ENCODE measurements at places on chromosomes 2 and 18. TPM values are rescaled to one million over a fixed set of nuclear protein-coding genes. Genes with fewer than 3 reads are reported as not detected.
A peak's percentile ranks its signal among the peaks of the same experiment; 100 is the strongest.

The HNMT gene
- total RNA-seq: 46.2 TPM

DNA sequence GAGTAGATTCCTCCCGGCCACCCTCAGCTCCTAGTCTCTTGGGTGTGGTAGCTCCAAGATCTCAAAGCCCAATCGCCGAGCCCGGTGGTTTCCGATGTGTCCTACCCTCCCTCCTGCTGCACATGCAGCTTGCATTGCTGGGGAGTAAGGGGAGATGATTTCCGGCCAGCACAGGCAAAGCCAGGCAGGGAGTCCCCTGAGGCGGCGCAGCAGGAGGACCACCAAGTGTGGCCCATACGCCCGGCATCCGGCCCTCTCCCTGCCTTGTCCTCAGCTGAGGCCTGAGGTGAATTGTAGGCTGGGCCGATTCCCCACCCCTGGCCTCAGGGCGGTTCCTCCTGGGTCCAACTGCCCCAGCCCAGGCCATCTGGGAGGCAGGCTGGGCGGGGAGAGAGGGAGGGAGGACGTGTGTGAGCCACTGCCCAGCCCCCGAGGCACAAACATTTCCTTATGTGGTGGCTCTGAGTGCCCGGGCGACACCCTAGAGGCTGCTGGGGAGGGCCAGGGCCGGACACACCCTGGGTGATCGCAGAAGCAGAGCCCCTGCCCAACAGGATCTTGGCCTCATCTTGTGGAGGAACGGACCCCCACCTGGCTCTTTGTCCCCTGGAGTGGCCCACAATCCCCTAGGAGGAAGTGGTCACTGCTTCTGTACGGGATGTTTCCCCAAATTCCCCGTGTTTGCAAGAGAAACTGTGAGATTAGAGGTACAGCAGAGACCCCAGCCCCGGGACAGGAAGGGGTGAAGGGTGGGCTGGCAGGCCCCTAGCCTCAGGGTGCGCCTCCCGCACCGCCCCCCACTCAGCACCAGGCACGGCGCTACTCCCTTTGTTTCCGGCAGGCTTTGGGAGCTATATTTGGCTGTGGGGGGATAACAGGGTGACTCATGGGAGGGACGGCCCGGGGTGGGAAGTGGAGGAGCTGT, 41.9 kb upstream of the PTMA start:
- DNase-seq: peak; percentile 83

- DNase-seq: no peak
Observed at GRCh38 chr2:65317841-65318240, 90.2 kb downstream of the ACTR2 start.

The FABP1 gene
- total RNA-seq: 351 TPM

The SATB2 gene
- 5.8 TPM for total RNA-seq

The DSC2 gene
- total RNA-seq: 4.6 TPM

DNA sequence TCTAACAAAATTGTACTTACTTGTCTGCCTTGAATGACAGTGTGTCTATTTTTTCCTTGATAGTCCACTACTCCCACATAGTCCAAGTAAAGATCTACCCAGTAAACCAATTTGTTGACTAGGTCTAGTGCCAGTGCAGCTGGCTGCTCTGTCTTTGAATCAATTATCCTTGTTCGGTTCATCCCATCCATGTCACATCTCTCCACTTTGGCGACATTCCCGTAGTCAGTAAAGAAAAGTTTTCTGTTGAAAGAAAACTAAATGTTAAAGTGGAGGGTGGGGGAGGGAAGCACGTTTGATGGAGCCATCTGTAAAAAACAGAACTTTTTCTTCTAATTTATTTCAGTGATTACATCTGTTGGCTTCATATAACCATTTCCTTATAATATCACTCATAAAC, 1068.8 kb downstream of the LRP1B start:
- no peak for DNase-seq

The AGXT gene
- 1,805 TPM for total RNA-seq
